ENCODE measurements at places on chromosomes 1 and 21.

GRCh38 chr1:67019121-67019520 lies 34.8 kb downstream of the SLC35D1 start:
- DNase-seq, result no peak

DNA sequence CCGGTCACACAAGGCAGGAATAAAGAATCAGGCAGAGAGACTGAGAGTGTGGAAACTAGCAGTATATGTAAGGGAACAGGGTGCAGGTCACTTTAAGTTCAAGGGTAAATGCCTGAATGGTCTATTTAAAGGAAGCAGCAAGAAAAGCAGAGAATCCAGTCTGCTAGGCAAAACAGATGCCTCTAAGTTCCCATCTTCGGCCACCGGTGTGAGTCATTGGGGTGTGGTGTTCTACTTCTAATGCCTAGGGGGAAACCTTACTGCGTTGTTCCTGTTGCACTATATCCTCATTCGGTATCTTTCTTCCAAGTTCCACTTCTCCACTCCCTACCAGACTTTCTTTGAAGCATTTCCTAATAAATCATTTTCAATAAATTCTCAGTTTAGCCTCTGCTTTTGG lies 259.9 kb downstream of the HHIPL2 start:
- no peak for DNase-seq

GRCh38 chr1:160569806-160570205 lies 9.5 kb downstream of the CD84 start:
- DNase-seq, result no peak

DNA sequence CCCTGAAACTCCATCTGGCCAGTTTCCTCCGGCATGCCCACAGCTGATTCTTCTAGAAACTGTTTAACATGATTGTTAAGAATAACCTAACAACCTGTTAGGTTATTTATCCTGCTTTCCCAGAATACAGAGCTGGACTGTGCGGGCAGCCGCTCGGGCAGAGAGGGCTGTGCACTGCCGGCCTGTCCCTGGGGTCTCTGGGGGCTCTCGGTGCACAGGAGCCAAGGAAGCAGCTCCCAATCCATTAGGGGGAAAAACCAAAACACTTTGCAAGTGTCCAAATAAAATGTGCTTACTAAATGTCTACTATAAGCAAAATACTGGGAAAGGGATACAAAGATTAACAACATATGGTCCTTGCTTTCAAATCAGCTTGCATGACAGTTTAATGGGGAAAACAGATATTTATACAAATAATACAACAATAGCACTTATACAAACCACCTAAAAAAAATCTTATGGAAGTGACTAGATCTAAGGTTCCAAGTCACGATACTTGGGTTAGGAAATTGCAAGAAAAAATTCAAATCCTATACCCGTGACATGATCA lies 50.7 kb downstream of the HLCS start:
- no peak for DNase-seq

- no peak for DNase-seq
Observed at GRCh38 chr1:197981561-197981960, 64.4 kb downstream of the LHX9 start.

GRCh38 chr1:81920886-81921285 lies 120.2 kb downstream of the ADGRL2 start:
- DNase-seq, result no peak
